ENCODE measurements at places on chromosomes 1 and 21. TPM values are rescaled to one million over a fixed set of nuclear protein-coding genes. Genes with fewer than 3 reads are reported as not detected.

Gene EDN2
- not detected for total RNA-seq

Gene SHISA4
- total RNA-seq, result 13.9 TPM

Gene EVA1C
- 56.1 TPM for total RNA-seq

Gene RHBDL2
- total RNA-seq, result not detected

Gene TNNT2
- total RNA-seq, result not detected

Gene HSD3B2
- not detected for total RNA-seq

Gene DCST1
- not detected for total RNA-seq

Gene SLAMF8
- total RNA-seq, result 79.9 TPM

Gene CA6
- total RNA-seq, result not detected

Gene SHISAL2A
- not detected for total RNA-seq

Gene GSTM1
- not detected for total RNA-seq

Gene OR10J1
- total RNA-seq, result not detected

Gene TMCO2
- not detected for total RNA-seq

Gene IQGAP3
- total RNA-seq, result 0.57 TPM

Gene IPP
- total RNA-seq, result 11.4 TPM

Gene OR2L8
- total RNA-seq, result not detected

Gene RHBG
- total RNA-seq, result not detected

Gene TMEM200B
- total RNA-seq, result 35.0 TPM

Gene KCND3
- total RNA-seq, result 6.3 TPM

Gene SEMA4A
- total RNA-seq, result 2.6 TPM

Gene KRTCAP2
- 65.0 TPM for total RNA-seq

Gene CEPT1
- 68.0 TPM for total RNA-seq

Gene DIP2A
- 34.4 TPM for total RNA-seq

Gene HLCS
- 14.6 TPM for total RNA-seq

Gene ZC3H11A
- 113 TPM for total RNA-seq

Gene POGZ
- 39.9 TPM for total RNA-seq

Gene CRP
- not detected for total RNA-seq

Gene TLR5
- 7.8 TPM for total RNA-seq

Gene ASTN1
- total RNA-seq, result not detected

Gene HIVEP3
- total RNA-seq, result 2.4 TPM

Gene SPATA45
- total RNA-seq, result not detected

Gene PDE4B
- total RNA-seq, result 8.5 TPM

Gene C1orf141
- not detected for total RNA-seq

Gene CFAP74
- not detected for total RNA-seq

Gene B3GALT5
- not detected for total RNA-seq

Gene BMP8A
- total RNA-seq, result not detected

Gene GADD45A
- 83.5 TPM for total RNA-seq

Gene C1orf87
- total RNA-seq, result not detected

Gene SYCP1
- not detected for total RNA-seq

Gene OSBPL9
- total RNA-seq, result 85.7 TPM

Gene RAB3B
- under 0.01 TPM for total RNA-seq

Gene LCE2C
- total RNA-seq, result not detected

Gene CYP4A11
- not detected for total RNA-seq

Gene KCNQ4
- total RNA-seq, result 0.49 TPM

Gene CXADR
- total RNA-seq, result not detected

Gene EFNA4
- total RNA-seq, result 5.3 TPM

Gene ADORA3
- total RNA-seq, result 11.5 TPM

Gene LRRC3
- total RNA-seq, result 0.98 TPM

Gene CASQ1
- total RNA-seq, result not detected

Gene DNAJC28
- 1.3 TPM for total RNA-seq

Gene DLGAP3
- not detected for total RNA-seq

Gene RNF220
- total RNA-seq, result 54.1 TPM

Gene LMNA
- 215 TPM for total RNA-seq

Gene AQP10
- total RNA-seq, result not detected

Gene SMYD2
- 37.7 TPM for total RNA-seq

Gene ETNK2
- total RNA-seq, result 12.4 TPM

Gene YTHDF2
- total RNA-seq, result 56.9 TPM

Gene BARHL2
- not detected for total RNA-seq

Gene HSPA6
- 3.8 TPM for total RNA-seq

Gene C1QTNF12
- total RNA-seq, result 2.3 TPM
